ENCODE measurements at places on chromosomes 3 and 15.

DNA sequence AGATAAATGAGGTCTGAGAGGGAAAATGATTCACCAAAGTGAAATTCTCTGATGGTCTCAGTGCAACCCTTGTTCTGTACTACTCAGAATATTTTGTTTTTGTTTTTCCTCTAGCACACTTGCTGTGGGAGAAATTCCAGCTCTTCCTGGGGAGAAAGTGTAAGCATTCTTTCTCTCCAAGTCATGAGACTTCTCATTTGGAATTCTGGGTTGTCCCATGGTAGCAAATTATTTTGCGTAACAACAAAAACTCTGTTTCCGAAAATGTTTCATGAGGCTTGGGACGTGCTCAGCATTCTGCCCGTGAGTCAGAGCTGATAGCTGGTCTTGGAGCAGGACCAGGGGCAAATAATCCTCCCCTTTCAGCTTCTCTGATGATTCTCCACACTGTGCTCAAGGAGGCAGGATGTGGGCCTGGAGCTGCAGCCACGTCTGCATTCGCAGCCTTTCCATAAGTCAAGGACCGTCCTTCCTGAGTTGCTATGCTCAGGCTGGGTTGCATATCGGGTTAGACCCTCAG lies 70.3 kb downstream of the SENP2 start:
- DNase-seq, result no peak

- DNase-seq, result no peak
These were observed 20.2 kb upstream of the MEF2A start for GRCh38 chr15:99545605-99546004.

DNA sequence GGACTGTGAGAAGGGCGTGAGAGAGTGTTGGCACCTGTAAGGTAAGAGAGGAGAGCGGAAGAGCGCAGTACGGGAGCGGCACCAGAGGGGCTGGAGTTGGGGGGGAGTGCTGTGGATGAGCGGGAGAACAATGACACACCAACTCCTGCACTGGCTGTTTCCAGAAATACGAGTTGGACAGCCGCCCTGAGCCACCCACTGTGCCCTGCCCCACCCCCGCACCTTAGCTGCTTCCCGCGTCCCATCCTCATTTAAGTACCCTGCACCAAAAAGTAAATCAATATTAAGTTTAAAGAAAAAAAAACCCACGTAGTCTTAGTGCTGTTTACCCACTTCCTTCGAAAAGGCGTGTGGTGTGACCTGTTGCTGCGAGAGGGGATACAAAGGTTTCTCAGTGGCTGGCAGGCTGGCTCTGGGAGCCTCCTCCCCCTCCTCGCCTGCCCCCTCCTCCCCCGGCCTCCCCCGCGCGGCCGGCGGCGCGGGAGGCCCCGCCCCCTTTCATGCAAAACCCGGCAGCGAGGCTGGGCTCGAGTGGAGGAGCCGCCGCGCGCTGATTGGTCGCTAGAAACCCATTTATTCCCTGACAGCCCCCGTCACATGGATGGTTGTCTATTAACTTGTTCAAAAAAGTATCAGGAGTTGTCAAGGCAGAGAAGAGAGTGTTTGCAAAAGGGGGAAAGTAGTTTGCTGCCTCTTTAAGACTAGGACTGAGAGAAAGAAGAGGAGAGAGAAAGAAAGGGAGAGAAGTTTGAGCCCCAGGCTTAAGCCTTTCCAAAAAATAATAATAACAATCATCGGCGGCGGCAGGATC lies at the start of gene SOX2:
SOX2 (plus strand) TSS at position 601 of the 811 bp plus-strand sequence. CDS start 436 bp downstream, outside the sequence.
- peak; percentile 97 for DNase-seq

DNA sequence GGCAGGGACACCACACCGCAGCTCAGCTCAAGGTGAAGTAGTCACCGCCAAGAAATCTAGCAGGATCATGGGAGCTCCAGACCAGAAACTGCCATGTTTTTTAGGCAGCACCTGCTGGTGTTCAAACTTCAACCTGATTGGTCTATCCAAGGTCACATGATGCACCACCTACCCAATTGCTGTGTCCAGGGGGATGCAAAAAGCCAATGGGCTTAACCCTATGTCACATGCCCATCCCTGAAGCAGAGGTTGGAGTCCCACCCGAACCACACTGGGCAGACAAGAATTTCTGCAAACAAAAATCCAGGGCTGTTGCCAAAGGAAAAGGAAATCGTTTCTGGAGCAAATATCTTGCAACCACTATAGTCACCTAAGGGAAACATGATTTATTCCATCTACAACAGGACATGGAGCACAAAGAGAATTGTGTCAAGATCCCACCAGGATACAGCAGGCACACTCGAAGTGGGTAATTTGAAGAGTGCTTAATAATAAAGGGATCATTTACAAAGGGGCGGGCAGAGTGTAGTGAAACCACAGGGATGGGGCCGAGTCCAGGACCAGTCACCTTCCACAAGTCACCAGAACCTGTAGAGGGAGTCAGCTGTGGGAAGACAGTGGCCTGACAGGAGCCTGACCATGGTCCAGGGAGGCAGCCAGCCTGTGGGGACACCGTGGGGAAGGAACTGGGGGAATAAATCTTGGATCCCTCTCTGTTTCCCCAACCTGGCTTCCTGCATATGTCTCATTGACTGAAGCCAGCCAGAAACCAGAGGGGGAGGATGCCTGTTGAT lies 34.2 kb upstream of the TSEN2 start:
- DNase-seq, result no peak

GRCh38 chr15:58484791-58485600 lies 53.2 kb downstream of the LIPC start:
- DNase-seq, result no peak

DNA sequence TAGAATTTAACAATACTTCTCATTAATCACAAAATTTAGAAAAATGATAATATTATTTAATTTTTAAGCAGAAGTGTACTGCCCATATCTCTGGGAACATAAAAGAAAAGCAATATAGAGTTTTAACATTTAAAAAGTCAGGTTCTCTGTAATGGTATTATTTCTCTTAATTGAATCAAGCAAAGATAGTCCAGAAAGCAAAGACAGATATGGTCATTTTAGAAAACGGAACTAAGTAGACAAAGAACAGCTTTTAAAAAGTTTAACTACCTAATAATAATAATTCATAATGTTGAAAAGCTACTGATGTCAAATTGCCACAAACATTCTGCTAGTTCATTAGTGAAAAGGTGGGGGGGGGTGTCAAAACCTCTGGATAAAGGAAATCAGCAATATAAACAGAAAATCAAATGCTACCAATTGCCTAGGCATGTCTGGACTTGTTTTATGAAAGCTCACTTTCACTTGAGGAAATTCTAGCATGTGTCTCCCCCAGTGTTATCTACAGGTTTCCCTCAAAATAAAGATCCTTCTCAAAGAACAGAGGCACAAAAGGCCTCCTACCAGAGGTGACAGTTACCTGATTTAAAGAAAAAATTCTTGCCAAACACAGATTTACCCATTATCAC lies 1.7 kb downstream of the ZMAT3 start:
- no peak for DNase-seq

- no peak for DNase-seq
These were observed 49.2 kb downstream of the CYFIP1 start for GRCh38 chr15:22930782-22931484.

- no peak for DNase-seq
These were observed 32.0 kb upstream of the RYK start for GRCh38 chr3:134282659-134283047.

- no peak for DNase-seq
These were observed 5.1 kb downstream of the NECTIN3 start for GRCh38 chr3:111076732-111077131.

DNA sequence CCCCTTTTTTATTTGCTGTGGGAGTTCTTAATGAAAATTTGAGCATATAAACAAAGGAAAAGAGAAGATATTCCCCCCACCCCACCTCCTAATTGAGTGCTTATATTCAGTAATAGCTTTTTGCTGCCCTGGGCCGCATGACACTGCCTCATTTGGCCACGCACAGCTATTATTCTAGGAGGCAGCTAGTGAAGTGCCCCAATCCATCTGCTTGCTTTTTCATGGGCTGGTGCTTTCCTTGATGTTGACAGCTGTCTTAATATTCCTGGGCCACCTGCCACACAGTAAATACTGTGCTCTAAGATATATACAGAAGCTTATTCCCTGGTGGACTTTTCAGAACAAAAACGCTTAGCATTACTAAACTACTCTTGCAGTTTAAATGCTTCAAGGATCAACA lies 3.8 kb upstream of the CRYBG3 start:
- DNase-seq, result peak; percentile 95

- no peak for DNase-seq
These were observed 33.4 kb downstream of the FRMD4B start for GRCh38 chr3:69352305-69353087.

DNA sequence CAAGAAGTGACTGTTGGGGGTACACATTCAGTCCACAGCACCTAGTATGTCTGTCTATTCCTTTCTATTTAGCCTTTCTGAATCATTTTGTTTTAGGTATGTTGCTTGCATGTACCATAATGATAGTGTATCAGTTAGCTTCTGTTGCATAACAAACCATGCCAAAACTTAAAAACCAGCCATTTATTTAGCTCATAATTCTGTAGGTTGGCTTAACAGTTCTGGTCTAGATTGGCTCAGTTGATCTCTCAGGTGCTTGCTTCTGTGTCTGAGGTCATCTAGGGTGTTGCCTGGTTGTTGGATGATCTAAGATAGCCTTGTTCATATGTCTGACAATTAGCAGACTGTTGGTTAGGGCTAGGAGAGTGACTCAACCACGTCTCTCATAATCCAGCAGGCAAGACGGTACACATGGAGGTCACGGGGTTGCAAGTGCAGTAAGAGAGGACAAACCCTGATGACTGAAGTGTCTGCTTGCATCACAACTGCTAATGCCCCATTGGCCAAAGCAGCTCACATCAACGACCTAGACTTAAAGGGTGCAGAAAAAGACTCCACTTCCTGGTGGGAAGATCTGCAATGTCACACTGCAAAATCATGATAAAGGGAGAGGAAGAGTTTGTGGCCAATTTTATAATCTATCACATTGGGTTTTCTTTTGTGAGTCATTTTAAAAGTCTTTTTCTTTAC lies 6.8 kb upstream of the PDCD6IP start:
- DNase-seq, result no peak

- no peak for DNase-seq
These were observed 25.5 kb downstream of the ABTB1 start for GRCh38 chr3:127698286-127698685.

- no peak for DNase-seq
These were observed 1639.5 kb downstream of the SI start for GRCh38 chr3:163438760-163439159.

DNA sequence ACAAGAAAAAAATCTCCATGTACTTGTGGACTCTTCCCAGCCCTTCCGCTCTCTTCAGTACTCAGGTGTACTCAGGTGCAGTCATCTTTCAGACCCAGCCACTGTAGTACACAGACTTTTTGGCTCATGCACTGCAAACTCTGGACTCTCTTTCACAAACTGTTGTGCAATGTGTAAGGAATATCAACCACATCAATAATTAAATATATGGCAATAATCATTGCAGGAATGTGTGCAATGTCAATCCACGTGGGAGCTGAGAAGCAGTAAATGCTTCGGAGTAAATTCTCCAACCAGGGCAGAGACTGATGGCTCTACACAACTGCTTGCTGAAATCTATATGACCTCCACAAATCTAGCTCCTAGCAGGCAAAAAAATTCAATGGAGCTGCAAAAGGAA lies 287.3 kb upstream of the COL8A1 start:
- no peak for DNase-seq

GRCh38 chr15:96158938-96159337 lies 171.6 kb upstream of the NR2F2 start:
- no peak for DNase-seq

- DNase-seq, result no peak
These were observed 2.5 kb upstream of the GPR171 start for GRCh38 chr3:151205482-151205881.

DNA sequence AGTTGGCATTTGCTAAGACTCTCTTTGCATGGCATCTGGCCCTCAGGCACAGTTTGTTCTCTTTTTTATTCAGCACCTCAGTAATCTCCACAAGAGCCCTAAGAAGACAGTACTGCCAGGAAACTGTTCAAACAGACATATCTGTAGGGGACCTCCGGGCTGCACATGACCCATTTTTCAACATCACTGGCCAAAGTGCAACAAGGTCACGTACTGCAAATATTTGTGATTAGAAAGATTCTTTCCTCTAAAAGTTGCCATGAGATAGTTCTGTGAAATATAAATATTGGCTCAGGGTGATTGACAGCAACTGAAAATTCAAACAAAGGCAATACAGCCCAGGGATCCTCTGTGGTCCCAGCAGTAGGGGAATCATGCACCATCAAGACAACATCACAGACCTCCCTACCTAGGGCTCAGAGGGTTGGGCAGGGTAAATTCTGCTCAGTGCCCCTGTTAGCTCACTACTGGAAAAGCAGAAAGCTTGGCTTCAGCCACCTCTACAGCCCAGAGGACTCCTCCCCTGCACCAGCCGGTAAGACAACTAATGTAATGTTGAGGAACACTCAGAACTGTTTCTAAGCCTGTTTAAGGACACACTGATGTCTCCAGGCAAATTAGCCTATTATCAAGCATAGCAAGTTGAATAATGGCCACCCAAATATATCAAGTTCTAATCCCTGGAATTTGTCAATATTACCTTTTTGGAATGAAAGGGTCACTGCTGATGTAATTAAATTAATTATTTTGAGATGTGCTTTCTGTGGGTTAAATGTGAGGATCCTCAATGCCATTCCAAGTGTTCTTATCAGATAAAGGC lies 117.4 kb upstream of the LPP start:
- no peak for DNase-seq

DNA sequence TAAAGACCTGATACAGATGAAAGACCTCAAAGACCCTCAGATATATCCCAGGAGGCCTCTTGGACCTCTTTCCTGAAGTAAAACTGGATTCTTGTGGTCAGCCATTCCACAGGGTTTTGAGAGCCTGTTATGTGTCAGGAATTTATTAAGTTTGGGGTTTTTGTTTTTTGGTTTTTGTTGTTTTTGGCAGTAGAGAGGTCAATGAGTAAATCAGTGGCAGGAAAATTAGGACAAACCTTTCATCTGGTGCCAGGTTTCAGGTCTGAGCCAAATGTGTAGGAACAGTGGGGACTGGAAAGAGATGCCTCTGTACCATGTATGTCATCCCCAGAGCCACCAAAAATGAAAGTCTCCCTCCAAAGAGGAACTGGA lies 520.4 kb upstream of the MDFIC2 start:
- no peak for DNase-seq

- no peak for DNase-seq
These were observed 3.1 kb downstream of the DMXL2 start for GRCh38 chr15:51619331-51620035.

- no peak for DNase-seq
These were observed 16.5 kb upstream of the TSEN2 start for GRCh38 chr3:12467746-12468145.

- DNase-seq, result no peak
These were observed 2.7 kb downstream of the EOMES start for GRCh38 chr3:27719314-27720003.

DNA sequence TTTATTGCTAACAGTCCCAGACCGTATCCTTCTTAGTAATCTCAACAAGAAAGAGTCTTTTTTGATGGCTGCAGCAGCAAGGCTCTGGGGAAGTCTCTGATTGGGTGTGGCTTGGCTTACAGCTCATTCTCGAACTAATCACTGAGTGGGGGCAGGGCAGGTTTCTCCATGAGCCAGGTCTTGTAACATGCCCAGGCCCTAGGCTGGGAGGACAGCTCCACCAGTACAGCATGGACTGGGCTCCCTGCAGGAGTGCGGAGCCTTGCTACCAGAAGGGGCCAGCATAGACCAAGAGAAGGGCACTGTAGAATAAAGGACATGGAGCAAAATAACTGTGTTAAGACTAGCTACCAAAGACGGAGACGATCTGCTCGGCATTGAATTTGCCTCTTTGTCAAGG lies 7.2 kb downstream of the CD276 start:
- DNase-seq, result no peak

Measured in NCI-H1436 (cell line).